ENCODE measurements at places on chromosomes 12 and 14.

DNA sequence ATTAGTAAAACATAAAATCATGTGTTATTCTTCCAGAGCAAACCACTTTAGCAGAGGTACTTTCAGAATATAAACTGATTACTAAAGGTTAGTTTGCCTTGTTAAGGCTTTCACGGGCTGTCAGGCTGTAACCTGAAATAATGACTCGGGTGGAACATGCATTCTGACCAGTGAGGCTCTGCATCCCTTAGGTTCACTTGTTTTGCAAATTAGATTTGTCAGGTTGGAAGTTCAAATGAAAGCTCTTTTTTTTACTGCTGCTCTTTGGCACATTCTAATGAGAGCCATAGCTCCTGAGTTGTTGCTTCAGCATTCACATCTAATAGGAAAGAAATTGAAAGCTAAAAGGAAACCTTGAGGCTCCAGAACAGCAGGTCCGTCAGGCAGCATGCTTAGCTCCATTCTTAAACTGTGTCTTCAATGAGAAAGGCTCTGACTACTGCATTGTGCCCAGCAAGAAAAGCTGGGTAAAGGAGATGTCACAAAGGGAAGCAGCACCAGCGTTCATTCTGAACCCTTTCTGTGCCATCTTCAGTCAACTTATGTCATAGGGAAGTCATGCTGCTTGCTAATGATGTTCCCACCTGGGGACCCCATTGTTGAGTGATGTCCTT, 445.5 kb upstream of the FBXO33 start:
- DNase-seq: no peak

DNA sequence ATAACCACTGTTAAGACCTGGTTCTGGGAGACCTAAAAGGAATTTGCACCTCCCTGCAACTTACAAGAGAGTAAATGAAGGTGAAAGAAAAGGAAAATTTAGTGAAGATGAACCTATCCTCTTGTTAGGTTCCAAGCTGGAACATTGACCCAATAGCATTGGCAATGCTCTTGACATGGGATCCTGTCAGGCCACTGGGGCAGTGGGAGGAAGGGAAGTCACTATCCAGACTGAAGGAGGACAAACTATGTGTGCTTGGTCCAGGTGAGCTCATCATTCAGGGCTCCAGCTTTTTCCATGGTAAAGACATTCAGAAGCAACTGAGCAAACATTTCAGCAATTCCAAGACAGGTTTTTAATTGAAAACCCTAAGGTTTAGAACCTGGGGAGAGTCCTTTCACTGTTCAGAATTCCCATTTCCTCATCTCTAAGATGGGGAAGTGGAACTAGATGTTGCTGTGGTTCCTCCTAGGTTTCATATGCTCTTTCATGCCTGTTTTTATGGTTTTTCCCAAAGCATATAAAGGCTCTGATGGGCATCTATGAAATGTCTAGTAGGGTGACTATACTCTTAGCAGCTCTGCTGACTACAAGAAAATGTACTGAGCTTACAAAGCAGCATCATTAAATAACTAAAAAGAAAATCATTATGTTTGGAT, 33.1 kb downstream of the MAPK1IP1L start:
- DNase-seq: no peak

- no peak for DNase-seq
These were observed 169.6 kb downstream of the EGLN3 start for GRCh38 chr14:33781236-33781635.

DNA sequence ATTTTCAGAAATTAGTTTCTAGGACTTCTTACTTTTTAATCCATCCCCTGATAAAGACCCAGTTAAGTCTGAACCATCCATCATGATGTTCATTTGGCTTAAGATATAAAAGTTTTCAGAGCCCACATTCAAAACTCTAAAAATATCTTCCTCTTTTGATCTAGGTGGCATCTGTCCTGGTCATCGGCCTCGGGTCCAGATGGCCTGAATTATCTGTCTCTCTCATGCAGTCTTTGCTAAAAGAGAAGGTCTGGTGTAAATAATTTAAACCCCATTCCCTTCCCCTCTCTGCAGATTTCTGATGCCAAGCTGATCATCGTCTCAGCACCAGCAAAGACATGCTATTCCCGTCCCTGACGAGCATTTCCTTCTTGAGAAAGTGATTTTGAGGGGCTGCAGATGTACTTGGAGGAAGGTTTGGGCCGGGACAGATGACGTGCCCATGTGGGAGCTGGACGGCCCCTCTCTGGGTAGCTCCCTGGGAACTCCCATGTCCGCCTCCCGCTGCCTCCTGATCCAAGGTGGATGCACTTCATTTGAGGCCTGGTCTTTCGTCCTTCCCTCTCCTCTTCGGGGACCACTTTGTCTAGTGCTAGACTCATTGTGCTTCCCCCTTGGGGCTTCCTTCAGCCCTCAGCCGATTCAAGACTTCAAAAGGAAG, 173.0 kb upstream of the PRMT8 start:
- DNase-seq: no peak

DNA sequence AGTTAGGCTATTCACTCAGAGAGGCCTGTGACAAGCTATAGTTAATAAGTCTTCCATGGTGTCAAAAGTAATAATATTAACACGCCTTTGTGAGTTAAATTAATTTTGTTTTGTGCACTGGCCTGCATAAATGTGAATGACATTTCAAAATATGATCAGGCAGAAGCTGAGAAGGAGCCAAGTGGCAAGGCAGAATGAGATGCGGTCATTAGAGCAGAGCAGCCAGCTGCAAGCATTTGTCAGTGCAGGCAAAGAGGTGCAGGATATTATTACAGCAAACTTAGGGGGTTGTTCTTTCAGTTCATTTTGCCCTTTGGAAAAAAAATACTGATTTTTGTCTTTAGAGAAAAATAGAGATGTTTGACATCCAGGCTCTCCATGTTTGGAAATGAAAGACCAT, 364.5 kb downstream of the PAWR start:
- DNase-seq: no peak

GRCh38 chr12:100718187-100718586, 76.4 kb upstream of the ANO4 start:
- no peak for DNase-seq

DNA sequence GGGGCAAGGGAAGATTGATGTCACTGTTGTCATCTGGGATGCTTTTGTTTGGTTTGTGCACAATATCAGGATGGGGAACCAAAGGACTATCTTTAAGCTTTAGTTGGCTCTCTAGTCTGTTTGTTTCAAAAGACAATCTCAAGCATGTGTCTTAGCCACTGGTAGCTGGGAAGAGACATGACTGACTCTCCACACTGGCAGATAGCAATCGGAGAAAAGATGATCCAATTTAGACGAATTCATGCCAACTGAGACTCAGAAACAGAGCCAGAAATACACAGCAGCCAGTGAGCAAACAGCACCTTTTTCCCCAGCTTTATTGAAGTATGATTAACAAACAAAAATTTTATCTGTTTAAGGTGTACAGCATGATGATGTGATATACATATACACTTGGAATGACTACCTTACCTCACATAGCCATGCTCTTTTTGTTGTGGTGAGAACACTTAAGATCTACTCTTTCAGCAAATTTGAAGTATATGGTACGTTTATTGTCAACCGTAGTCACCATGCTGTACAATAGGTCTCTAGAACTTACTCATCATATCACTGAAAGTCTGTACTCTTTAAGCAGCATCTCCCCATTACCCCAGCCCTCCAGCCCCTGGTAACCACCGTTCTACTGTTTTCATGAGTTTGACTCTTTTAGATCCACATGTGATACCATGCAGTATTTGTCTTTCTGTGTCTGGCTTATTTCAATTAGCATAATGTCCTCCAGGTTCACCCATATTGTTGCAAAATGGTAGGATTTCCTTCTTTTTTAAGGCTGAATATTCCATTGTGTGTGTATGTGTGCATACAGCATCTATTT, 50.6 kb downstream of the DUSP16 start:
- DNase-seq: no peak

- DNase-seq: no peak
These were observed 66.0 kb downstream of the KLHL28 start for GRCh38 chr14:44895716-44896115.

DNA sequence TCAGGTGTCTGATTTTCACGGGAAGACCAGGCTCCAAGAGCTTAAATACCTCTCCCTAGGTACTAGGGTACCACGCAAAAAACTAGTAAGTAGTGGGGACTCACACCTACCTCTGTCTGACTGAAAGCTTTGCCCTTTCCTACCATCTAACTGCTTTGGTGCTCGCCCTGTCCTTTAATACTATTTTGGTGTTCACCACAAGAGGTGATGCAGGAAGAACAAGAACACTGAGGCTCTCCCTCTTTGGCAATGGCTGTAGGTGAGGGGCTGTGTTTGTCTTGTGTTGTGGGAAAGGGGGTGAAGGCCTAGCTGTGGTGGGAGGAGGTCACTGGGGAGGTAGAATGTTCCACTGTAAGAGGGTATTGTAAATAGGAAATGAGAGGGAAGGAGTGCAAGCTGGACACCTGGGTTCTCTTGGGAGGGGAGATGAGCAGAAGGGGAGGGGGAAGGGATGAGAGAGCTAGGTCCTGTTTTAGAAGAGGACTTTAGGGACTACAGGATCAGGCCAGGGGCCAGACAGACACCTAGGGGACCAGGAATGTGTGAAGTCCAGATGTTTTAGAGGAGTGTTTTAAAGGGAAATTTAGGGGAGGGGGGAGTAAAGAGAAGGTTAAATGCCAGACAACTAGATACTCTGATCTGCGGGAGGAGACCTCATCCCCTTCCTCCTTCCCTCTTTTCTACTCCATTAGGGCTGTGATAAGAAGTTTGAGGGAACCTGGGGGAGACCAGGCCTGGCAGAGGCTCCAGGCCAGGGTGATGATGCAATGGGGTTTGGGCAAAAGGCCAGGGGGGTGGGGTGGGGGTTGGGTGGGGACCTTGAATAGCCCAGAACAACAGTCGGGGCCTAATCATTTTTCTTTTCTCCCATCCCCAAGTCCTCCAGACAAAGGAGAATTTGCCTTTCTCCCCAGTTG, 2.1 kb downstream of the ITGA5 start:
- no peak for DNase-seq

DNA sequence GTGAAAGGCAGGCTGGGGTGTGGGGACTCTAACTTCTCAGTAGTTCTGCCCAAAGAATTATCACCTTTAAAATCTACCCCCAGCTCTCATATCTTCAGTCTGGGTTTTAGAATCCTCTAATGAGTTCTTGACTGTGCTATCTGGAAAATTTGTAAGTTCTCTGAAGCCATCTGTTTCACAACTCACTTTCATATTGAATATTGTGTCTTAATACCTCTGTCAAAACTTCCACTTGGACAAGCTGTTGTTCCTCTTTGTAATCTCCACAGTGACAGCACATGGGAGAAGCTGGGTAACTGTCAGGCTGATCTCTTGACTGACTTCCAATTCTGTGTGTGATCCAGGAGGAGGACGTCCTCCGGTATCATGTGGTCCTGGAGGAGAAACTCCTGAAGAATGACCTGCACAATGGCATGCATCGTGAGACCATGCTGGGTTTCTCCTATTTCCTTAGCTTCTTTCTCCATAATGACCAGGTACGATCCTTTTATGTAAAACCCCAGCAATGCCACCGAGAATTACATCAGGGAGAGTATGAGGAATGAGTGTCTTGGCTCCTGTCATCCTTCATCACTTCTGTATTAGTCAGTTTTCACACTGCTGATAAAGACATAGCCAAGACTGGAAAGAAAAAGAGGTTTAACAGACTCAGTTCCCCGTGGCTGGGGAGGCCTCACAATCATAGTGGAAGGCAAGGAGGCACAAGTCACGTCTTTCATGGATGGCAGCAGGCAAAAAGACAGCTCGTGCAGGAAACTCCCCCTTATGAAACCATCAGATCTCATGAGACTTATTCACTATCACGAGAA, 111.9 kb downstream of the STAB2 start:
- DNase-seq: no peak

- DNase-seq: no peak
These were observed 30.5 kb downstream of the SLC24A4 start for GRCh38 chr14:92353447-92353846.

DNA sequence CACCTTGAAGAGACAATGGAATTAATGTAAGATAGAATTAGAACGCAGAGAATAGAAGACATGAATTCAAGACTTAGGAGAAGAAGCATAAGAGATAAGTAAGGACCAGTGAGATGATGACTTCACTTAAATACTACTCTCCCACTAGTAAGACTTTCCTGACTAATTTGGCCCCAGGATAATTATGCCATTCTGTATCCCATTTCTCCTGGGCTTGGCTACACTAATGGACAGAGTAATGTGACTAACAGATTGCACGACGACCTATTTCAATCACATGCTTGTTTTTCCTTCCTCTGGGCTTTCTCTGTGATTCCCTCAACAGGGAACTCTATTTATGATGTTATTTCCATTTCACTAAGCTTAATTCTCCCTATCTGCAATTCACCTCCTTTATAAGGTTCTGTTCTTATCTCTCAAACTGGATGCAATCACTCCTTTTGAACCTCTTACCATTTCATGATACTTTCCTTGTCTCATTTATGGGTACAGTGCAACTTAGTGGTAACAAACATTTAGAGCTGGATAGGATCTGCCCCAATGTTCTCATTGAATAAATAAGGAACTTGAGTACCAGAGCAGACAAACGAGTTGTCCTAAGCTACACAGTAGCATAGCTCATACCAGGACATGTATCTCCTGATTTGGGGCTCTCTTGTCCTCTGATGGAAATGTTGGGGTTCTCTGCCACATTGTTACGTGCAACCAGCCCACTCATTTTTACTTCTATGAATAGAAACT, 102.7 kb downstream of the BTG1 start:
- no peak for DNase-seq

GRCh38 chr12:23055004-23055403, 430.0 kb downstream of the ETNK1 start:
- no peak for DNase-seq

- DNase-seq: no peak
These were observed 96.1 kb downstream of the ZFC3H1 start for GRCh38 chr12:71567537-71567936.

- DNase-seq: no peak
These were observed 1.9 kb downstream of the COX16 start for GRCh38 chr14:70357557-70357956.

- DNase-seq: no peak
These were observed at the start of gene INHBE for GRCh38 chr12:57454566-57455373. Gene INHBE (plus strand): TSS chr12:57455307. CDS start chr12:57455537, 230 bp downstream.

DNA sequence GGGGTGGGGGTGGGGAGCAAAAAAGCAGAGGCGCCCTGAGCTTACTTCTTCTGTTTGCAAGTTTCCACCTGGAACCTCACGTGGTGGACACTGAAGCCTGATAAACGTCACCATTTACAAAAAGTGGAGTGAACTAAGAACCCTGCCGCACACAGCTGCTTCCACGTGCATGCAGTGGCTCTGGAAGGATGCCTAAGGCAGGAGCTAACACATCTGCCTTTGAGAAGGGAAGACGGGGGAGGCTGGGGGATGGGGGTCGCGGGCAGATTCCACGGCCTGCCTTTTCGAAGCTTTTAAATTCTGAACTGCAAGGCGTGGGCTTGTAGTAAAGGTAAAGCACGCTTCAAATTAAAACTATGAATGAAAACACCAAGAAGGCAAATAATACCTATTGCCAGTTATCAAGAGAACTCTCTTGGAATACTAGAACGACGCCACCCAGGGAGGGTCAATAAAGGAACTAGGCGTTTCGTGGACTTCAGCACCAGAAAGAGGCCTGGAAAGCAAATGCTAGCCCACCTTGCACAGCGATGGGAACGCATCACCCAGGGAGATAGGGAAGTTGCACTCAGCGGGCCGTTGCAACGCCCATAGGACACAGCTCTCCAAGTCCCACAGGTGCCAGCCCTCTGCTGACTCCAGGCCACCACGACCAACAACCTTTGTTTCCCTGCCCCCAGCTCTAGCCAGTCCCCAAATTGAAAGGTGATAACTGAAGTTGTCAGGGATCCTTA, 61.8 kb downstream of the TESC start:
- DNase-seq: no peak

Data from stimulated activated CD8-positive, alpha-beta memory T cell treated with anti-CD3 and anti-CD28 coated beads, Interleukin-15, amount 100 ng/mL, for 48 hours (primary cell).